ENCODE measurements at places on chromosomes 6 and 20.

DNA sequence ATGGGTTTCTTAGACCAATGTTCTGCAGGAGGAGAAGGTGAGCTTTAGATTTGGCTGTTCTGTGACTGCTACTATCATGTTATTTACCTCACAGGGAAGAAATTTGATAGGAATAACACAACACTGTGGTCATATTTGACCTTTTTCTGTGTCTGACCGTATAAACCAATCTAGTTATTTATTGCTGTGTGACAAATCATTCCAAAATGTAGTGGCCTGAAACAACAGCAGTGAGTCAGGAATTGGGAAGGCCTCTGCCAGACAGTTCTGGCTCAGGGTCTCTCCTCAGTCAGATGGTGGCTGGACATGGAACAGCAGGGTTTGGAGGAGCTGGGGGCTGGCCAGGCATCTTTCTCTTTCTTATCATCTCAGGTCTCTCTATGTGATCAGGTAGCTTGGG lies 33.0 kb downstream of the RIPOR2 start:
- peaks cover 13% of the 10 kb centered on the region for H3K4me1 ChIP-seq
- H3K27me3 ChIP-seq = no peaks in the 10 kb centered on the region
- no peaks in the 10 kb centered on the region for H3K36me3 ChIP-seq

DNA sequence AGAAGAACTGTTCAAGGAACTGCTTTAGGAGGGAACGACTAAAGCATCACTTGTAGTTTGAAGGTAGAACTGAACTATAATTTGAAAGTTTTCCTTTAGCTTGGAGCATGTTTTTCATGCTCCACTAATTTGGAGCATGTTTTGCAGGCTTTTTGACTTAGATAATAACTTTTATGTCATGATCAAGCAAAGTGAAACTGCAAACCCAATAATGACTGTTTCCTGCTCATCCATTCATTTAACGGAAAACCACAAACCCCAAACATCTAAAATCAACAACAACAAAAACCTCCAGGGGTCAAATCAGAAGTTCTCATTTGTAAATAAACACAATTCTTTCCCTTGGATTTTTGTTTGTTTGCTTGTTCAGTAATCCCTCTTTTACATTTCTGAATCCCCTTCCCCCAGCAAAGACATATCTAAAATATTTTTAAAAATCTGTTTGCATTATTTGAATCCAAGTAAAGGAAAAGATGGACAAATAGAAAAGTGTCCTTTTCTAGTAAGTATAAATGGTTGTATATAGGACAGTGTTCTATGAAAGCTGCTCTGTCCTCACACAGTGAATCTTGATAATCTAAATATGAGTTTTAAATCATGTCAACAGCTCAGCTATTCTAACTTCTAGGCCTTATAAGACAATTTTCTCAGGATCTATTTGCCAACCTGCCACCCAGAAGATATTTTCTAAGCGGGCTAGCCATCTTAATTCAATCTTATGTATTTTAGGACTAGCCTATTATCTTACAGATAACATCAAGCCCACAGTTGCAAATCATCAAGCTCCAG lies 2.6 kb downstream of the SIM1 start:
- no peaks in the 10 kb centered on the region for H3K36me3 ChIP-seq
- H3K27me3 ChIP-seq = peaks cover 74% of the 10 kb centered on the region
- DNase-seq = no peak
- H3K27ac ChIP-seq = peak overlapping the region; percentile 43
- peak overlapping the region; percentile 58 for H3K4me3 ChIP-seq

DNA sequence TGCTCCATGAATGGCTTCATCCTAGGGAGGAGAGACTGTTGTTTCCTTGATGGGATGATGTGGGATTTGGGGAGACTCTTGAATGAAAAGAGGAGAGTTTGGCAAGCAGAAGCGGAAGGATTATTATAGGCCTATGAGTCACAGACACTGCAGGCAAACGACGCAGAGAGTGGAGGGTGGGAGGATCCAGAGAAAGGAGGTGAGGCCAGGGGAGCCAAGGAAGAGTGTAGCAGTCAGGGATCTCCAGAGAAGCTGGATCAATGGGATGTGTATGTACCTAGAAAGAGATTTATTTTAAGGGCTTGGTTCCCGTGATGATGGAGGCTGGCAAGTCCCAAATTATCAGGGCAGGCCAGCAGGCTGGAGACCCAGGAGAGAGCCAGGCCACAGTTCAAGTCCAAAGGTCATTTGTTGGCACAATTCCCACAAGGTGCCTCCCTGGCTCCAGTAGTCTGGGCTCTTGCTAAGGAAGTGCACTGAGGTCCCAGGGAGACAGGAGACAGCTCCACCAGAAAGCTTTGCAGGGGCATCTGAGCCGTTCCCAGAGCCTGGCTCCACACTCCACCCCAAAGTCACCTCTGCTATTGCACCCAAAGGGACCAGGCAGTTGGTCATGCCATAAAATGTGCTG lies 76.0 kb downstream of the ADTRP start:
- no peaks in the 10 kb centered on the region for H3K36me3 ChIP-seq
- H3K27ac ChIP-seq = no peak overlapping the region
- H3K4me3 ChIP-seq = no peak overlapping the region
- H3K4me1 ChIP-seq = peaks cover 14% of the 10 kb centered on the region
- peak; percentile 44 for DNase-seq

GRCh38 chr6:116384727-116385458 lies 14.1 kb downstream of the DSE start:
- H3K27me3 ChIP-seq = no peaks in the 10 kb centered on the region
- no peaks in the 10 kb centered on the region for H3K4me1 ChIP-seq
- H3K4me3 ChIP-seq = no peak overlapping the region
- no peak for DNase-seq

All from muscle of leg (tissue), 16 donors.